ENCODE measurements at places on chromosomes 7 and 10.
A peak's percentile ranks its signal among the peaks of the same experiment; 100 is the strongest.

DNA sequence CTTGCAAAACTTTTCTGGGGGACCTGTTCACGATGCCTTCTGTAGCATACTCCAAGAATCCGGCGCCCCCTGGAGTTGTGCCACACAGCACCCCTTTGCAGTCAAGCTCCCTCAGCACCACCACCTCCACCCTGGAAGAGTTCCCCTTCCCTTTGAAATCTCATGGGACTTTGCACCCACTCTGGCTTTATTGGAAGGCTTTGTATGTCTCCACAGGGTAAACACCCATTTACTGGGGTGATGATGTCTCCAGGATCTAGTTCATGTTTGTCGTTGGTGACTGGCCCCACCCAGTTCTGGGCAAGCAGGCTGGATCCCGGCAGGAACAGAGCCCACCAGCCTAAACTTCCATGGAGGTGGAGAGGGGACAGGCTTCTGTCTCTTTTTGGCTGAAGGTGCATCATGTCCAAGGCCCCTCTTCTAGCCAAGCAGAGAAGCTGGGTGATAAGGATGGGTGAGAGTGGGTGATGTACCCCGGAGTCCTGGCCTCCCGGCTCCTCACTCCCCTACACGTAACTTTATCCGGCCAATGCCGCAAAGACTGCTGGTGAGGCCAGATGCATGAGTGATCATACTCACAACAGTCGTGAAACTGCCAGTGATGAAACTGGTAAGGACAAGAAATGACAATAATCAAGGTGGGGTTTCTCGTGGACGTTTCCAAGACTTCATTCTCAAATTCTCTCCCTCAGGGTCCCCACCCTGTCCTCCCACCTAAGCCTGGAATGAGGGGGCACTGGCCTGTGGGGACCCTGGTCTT, 695 bp upstream of the CLDN4 start:
- DNase-seq, result no peak

DNA sequence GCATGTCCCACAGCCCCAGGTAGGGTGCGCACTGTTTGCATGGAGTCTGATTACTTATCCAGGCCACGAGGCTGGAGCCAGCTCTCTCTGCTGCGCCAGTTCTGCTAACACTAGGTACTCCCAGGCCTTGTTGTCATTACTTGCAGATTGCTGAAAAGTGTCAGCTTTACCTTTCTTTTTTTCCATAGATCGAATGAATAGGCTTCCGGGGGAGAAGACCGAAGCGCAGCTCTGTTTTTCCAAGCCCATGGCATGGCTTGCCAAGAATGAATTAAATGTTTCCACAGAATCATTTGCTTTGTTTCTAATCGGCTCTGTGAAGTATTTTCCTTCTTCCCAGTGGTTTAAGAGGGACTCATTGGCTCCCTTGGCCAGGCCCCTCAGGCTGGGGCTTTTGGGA, 285.8 kb downstream of the BMPER start:
- no peak for DNase-seq

DNA sequence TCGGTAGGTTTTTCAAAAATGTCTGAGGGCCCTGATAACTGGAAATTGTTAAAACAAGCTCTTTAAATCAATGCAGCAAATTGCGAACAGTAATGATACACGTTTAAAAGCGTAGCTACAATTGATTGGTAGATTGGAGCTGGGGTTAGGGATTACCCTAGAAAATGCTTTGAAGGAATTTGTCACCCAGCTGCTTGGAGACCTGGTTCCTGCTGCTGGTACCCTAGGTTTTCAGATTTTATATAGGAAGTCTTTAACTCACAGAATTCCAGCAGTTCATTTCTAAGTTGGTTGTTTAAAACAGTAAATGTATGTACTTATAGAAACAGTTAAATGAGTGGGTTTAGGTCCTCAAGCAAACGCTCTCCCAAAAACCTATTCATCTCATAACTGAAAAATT, 1.5 kb downstream of the HECTD2 start:
- no peak for DNase-seq

DNA sequence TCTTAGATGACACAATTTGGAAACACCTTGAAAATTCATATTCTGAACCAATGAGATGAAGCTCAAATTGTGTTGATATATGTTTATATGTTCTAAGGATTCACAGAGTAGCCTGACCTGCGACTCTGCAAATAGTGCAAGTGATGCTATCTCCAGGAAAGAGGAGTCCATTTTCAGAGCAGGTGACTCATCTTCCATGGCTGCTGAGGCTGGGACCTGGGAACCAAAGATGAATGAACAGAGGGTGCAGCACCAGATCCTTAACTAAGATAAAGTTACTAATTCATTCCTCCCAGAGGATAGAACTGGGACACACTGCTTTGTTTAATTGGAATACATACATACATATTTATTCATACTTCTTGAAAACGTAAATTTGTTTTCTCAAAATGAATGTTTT, 240.6 kb upstream of the SEMA3C start:
- DNase-seq, result peak; percentile 7

DNA sequence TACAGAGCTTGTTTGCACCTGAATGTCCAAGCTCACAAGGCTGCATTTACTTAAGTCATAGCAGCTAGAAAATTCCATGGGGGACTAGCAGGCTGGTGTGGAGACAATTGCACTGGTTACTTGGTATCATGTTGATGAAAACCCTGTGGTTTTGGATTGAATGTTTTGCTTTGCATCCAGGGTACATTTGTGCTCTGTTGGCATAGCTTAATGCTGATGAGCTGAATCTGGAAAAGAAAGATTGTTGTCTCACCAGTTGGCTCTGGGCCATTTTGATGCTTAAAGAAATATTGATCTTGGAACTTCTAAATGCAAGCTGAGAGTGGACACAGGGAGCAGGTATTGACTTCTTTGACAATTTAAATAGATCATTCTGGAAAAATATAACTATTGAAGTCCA, 122.5 kb upstream of the MBL2 start:
- DNase-seq, result no peak

- DNase-seq, result no peak
Measured at GRCh38 chr7:152883858-152884257, 124.3 kb downstream of the ACTR3B start.

- no peak for DNase-seq
Measured at GRCh38 chr7:91288208-91288824, 24.1 kb downstream of the FZD1 start.

GRCh38 chr7:4783292-4783652, 7.8 kb downstream of the AP5Z1 start:
- DNase-seq, result no peak

DNA sequence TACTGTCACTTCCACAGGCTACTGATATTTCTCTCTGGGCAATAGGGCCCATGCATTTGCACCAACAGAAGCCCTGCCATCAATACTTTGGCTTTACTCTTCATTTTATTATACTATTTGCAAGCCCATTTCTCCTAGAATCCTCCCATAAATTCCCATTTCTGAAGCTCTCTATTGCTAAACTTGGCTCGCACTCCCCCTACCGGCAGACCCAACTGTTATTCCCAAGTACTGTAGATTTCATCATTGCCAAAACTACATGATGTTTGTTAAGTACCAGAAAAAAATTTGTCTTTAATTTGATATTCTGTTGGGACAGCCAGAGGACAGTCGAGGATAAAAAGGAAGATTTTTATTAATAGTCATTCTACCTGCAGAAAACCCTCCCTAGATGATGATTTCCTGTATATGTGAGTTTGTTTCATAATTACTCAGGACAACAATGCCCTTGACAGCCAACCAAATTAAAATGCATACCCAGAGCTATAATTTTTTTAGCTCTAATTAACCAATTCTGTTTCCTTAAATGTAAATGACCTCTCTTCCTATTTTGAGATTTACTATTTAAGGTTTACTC, 298.6 kb downstream of the REEP3 start:
- DNase-seq, result peak; percentile 26
